ENCODE measurements at places on chromosomes 3 and 15. TPM values are rescaled to one million over a fixed set of nuclear protein-coding genes. Genes with fewer than 3 reads are reported as not detected.
A peak's percentile ranks its signal among the peaks of the same experiment; 100 is the strongest.

- no peak for DNase-seq
These were observed 1031.7 kb upstream of the CFAP20DC start for GRCh38 chr3:60081381-60082095.

DNA sequence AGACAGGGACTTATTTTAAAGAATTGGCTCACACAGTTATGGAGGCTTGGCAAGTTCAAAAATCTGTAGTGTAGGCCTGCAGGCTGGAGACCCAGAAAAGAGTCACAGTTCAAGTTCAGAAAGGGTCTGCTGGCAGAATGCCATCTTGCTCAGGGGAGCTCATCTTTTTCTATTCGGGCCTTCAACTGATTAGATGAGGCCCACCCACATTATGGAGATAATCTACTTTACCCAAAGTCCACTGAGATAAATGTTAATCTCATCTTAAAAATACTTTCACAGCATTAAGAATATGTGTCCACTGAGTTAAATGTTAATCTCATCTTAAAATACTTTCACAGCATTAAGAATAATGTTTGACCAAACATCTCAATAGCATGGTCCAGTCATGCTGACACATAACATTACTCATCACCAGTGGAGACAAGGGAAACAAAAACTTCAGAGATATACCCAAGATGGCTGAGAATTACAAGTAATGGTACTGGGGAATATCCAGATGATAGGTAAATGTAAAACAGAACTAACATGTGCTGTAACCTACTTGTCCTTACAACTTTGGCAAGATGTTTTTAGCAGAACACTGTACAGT is 74.3 kb upstream of the STAC start:
- H3K27me3 ChIP-seq = no peaks in the 10 kb centered on the region
- DNase-seq = no peak
- no peaks in the 10 kb centered on the region for H3K4me1 ChIP-seq
- H3K4me3 ChIP-seq = no peak overlapping the region

DNA sequence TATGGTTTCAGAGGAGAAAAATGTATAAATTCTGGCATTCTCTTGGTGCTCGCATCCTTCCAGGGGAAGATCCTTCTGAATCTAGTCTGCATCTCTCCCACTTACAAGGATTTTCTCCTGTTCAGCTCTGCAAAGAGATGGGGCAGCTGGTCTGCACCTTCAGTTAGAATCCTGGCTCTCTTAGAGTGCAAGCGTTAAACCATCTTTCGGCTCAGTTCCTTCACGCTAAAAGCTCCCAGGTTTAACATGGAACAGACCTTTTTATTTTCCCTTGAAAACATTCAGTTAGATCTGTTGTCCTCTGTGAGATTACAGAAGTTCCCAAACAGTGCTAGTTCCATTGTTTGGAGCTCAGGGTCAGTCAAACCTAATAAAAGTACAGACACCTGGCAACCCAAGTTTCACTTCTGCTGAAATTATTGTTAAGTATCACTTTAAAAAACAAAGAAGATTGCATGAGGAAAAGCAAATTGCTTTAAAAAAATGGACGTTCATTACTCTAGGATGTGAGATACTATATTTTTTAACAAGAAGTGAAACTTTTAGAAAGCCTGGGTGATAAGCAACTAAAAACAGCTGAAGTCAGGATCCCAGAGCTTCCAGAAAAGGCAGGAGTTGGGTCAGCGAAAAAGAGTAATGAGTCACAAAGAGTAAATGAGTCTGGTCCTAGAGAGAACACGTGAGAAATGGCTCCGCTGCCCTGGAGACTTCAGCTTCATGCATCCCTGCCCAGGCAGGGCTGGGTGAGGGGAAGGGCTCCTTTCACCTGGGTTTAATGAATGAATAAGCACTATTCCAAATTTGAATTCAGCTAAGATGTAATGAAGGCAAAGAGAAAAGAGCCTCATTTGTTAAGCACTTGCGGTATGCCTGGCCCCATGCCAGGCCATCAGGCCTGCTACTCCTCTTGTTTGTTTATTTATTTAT is 63.3 kb downstream of the ABTB1 start:
- H3K4me3 ChIP-seq = peak overlapping the region; percentile 24
- peak overlapping the region; percentile 56 for H3K27ac ChIP-seq
- no peaks in the 10 kb centered on the region for H3K27me3 ChIP-seq

DNA sequence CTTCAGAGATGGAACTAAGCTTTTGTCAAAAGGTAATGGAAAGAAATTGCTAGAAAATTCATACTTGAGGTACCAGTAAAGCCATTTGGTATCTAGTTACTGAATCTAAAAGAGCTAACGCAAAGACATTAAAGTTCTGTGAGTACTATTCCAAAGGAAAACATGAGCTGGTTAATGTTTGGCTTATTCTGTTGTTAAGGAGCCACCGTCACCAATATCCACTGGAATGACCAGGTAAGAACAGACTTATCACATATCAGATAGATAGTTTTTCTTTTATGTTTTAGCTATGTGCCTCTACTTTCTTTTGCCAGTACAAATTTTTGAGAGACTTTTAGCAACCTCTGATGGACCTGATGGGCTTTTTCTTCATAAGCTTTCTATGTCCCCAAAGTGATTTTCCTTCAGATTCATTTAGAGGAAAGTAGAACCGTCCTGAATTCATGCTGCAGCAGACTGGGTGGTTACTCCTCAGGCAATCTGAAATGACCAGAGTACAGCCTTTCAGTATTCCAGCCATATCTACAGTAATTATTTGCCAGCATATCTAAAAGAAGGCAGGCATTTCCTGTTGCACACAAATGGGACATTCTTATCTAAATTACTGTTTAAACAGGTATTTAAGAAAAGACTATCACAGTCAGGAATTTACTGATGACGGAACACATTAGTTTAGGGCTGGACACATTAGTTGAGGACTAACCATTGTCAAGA is 274.1 kb downstream of the MECOM start:
- H3K4me3 ChIP-seq = no peak overlapping the region
- no peak for DNase-seq
- H3K4me1 ChIP-seq = no peaks in the 10 kb centered on the region
- no peaks in the 10 kb centered on the region for H3K27me3 ChIP-seq
- no peaks in the 10 kb centered on the region for H3K36me3 ChIP-seq
- H3K27ac ChIP-seq = no peak overlapping the region

CSK gene
- total RNA-seq = 19.4 TPM

VIPR1 gene
- total RNA-seq = 0.37 TPM

GRCh38 chr15:88375234-88375927 is 91.8 kb downstream of the MRPL46 start:
- DNase-seq = no peak
- no peak overlapping the region for H3K4me3 ChIP-seq
- no peaks in the 10 kb centered on the region for H3K4me1 ChIP-seq
- no peaks in the 10 kb centered on the region for H3K36me3 ChIP-seq
- H3K27me3 ChIP-seq = no peaks in the 10 kb centered on the region

- H3K27me3 ChIP-seq = no peaks in the 10 kb centered on the region
- no peaks in the 10 kb centered on the region for H3K36me3 ChIP-seq
- no peaks in the 10 kb centered on the region for H3K4me1 ChIP-seq
- H3K4me3 ChIP-seq = no peak overlapping the region
- no peak for DNase-seq
These were observed 75.7 kb upstream of the C15orf39 start for GRCh38 chr15:75125935-75126334.

GRCh38 chr3:197468866-197469382 is 86.8 kb downstream of the BDH1 start:
- no peaks in the 10 kb centered on the region for H3K36me3 ChIP-seq
- H3K27me3 ChIP-seq = no peaks in the 10 kb centered on the region
- no peaks in the 10 kb centered on the region for H3K4me1 ChIP-seq
- H3K4me3 ChIP-seq = no peak overlapping the region
- DNase-seq = no peak

DNA sequence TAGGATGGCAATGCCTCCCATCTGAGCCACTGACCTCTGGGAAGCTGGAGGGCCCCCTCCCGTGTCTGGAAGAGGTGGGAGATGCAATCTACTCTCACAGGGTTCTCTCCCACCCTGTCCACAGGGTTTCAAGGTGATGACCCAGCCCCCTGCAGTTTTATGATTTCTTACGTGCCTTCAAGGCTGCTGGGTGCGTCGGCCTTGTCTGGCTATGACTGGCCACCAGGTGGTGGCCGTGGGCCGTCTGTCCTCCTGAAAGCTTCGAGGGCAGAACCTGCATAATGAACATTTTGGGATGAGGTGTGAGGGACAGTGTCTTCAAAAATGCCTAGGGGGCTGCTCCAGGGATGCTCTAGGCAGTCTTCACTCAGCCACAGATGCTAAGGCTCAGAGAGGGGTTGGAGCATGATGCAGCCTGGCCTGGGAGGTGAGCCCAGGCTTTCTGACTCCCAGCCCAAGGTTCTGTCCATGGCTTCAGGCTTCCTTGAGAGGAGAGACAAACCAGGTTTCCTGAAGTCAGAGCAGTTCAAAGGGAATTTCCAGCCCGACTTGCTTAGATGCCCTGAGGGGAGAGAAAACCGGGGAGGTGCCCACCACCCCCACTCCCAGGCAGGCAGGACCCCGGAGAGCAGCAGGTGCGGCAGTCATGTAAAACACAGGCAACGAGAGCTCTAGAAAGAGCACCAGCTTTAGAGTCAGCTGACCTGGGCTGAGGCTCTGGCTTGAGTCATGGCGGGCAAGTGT is 18.7 kb downstream of the ISG20 start:
- no peaks in the 10 kb centered on the region for H3K27me3 ChIP-seq
- no peaks in the 10 kb centered on the region for H3K4me1 ChIP-seq
- H3K4me3 ChIP-seq = no peak overlapping the region

DNA sequence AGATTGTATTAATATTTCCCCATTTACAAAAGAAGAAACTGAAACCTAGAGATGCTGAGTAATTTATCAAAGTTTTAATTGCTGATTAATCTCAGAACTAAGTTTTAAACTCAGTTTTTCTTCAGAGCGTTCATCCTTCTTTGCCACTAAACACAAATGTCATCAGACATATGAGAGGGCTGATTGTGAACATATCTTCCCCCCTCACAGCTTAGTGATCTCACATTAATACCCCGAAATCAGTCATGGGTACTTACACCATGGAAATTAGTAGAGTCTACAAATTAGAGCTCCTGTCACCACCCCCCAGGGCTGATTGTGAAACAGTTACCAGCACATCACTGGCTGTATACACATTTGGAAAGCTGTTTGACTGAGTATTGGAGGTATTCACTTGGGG is 189.3 kb upstream of the SGO1 start:
- H3K4me1 ChIP-seq = no peaks in the 10 kb centered on the region
- H3K4me3 ChIP-seq = no peak overlapping the region
- DNase-seq = no peak
- H3K36me3 ChIP-seq = no peaks in the 10 kb centered on the region

AGTR1 gene
- total RNA-seq = 7.4 TPM

TIPARP gene
- total RNA-seq = 18.1 TPM

DNA sequence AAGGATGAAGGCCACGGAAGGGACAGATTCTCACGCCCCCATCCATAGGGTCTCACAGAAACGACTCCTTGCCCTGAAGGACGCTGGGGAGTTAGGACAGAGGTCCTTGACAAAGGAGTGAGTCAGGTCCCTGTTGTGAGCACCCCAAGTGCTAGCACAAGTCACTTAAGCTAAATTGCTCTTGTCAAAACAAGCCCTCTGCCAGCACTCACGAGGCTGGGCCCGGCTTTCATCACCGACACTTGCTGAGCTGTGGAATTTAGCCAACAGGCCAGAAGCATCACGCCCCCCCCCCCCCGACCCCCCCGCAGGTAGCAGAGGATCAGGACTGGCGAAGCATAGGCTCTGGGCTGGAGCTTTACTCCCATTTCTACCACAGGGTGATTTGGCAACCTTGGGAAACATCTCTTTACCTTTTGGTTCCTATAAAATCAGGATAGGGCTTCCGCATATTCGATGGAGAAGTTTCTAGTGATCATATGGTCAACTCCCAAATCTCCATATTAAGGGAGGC is 75.4 kb downstream of the ADCY5 start:
- no peak overlapping the region for H3K27ac ChIP-seq
- no peaks in the 10 kb centered on the region for H3K36me3 ChIP-seq
- no peak overlapping the region for H3K4me3 ChIP-seq
- no peak for DNase-seq
- H3K27me3 ChIP-seq = no peaks in the 10 kb centered on the region
- H3K4me1 ChIP-seq = no peaks in the 10 kb centered on the region

RFT1 gene
- 8.8 TPM for total RNA-seq

DNA sequence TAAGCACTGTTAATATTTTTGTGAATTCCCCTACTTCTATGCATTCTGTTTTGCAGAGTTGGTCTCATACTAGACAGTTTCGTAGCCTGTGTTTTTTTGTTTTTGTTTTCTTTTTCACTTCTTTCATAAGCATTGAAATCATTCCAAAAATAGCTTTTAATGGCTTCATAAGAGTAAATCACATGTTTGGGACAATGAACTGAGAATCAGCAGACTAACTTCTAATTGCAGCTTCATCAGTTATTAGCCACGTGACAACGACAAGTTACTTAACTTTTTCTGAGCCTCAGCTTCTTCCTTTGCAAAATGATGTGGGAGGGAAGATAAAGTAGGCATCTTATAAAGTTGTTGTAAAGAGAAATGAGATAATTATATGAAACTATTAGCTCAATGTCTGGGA is 124.8 kb downstream of the LIPC start:
- H3K4me1 ChIP-seq = no peaks in the 10 kb centered on the region
- no peak overlapping the region for H3K27ac ChIP-seq
- no peaks in the 10 kb centered on the region for H3K36me3 ChIP-seq
- no peak for DNase-seq
- peaks cover 4% of the 10 kb centered on the region for H3K27me3 ChIP-seq

ZNF860 gene
- total RNA-seq = not detected

- DNase-seq = no peak
- no peaks in the 10 kb centered on the region for H3K4me1 ChIP-seq
- H3K36me3 ChIP-seq = no peaks in the 10 kb centered on the region
- H3K27ac ChIP-seq = no peak overlapping the region
- H3K4me3 ChIP-seq = no peak overlapping the region
- no peaks in the 10 kb centered on the region for H3K27me3 ChIP-seq
These were observed 53.3 kb downstream of the SLC7A14 start for GRCh38 chr3:170532573-170532972.

- peaks cover 16% of the 10 kb centered on the region for H3K4me1 ChIP-seq
- H3K36me3 ChIP-seq = no peaks in the 10 kb centered on the region
- H3K27me3 ChIP-seq = no peaks in the 10 kb centered on the region
- DNase-seq = no peak
- H3K27ac ChIP-seq = no peak overlapping the region
These were observed 37.1 kb downstream of the SLCO3A1 start for GRCh38 chr15:91890614-91891013.

DNA sequence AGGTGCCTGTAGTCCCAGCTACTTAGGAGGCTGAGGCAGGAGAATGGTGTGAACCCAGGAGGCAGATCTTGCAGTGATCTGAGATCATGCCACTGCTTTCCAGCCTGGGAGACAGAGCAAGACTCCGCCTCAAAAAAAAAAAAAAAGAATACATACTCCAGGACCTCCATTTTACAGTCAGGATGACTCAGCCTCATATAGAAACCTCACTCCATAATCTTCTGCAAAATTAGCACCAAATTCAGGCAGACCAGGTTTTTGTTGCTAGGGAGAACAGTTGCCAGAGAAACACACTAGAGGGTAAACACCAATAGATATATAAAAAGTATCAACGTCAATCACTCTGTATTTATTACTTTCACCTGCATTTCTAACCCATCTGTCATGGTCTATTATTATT is 28.3 kb upstream of the AP3B2 start:
- no peak overlapping the region for H3K4me3 ChIP-seq
- no peaks in the 10 kb centered on the region for H3K27me3 ChIP-seq
- no peak for DNase-seq
- H3K27ac ChIP-seq = no peak overlapping the region
- no peaks in the 10 kb centered on the region for H3K36me3 ChIP-seq
